ENCODE measurements at places on chromosomes 12 and 14.

GRCh38 chr14:33959692-33960151 is 8.8 kb upstream of the EGLN3 start:
- no peak for DNase-seq

DNA sequence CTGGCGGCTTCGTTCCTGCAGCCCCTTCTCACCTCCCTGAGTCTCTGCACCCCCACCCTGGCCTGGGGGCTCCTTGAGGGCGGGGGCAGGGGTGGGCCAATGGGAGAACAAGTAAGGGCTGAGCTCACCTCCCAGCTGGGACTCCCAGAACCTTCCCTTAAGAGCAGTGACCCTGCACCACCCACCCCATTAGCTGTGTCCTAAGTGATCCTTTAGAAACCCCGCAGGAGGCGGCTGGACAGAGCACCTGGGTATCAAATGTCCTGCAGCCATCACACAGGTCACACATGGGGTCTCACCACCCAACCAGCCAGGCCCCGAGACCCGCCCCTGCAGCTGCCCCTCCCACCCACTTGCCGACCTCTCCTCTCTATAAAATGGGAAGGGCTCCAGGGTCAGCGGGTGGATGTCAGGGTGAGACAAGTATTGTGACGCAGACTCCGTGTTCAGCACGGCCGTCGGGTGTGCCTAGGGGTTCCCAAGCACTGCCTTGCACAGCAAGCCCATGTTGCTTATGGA is 151.2 kb upstream of the C14orf180 start:
- no peak for DNase-seq

DNA sequence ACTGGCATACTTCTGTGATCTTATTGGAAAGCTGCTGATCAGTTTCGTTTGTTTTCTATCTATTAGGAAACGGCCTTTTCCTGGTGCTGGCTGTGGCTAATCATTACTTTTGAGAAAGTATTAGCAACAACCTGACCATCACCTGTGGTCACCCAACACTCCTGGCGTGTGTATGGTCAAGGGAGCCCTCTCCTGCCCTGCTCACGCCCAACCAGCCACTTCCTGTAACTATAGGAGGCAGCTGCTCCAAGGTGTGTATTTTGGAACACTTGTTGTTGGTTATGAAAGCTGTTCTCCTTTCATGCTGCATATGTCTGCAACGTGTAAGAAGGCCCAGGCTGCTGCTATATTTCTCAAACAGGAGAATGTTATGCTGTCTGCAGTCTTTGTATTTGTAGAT is 1582.8 kb downstream of the AACS start:
- no peak for DNase-seq

DNA sequence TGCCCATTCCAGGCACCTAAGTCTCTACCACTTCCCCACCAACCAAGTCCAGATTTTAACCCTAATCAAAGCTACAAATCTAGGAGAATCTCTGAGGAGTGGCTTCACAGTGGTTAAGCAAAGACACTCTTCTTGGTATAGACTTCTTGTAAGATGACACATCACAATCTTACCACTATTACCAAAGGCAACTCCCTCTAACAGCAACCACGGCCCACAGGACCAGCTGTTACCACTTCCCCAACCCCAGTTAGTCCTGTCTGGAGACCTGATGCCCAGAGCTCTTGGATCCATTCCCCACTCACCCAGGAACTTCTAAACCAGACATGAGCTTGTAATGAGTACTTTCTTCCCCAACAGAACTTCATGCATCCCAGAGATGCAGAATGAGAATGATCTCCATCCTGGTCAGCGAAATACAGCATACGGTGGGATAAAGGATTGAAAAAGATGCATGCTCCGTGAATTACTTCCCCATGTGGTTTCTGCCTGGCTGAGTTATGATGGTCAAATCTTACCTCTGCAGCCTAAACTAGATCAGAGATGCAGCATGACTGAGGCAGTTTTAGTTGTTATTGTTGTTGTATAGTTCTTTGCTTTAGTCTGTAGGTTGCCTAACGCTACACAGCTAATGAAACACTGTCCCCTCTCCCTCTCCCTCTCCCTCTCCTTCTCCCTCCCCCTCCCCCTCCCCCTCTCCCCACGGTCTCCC is 87.7 kb upstream of the FOXN3 start:
- peak; percentile 46 for DNase-seq

DNA sequence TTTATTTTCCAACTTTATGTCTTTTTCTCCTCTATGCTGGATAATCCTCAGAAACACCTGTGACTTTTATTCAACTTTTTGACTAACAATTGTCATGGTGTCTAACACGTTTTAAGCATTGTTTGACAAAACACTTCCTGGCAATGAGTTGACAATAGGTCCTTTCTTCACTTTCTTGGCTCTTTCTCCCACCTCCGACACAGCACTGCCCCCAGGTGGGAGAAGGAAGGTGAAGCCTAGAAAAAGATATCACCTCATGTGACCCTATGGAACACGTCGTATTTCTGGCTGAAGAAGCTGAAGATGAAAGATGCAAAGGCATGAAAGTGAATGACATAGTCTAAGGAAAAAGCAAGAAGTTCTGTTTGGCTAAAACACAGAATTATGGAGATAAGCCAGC is 430.0 kb downstream of the ETNK1 start:
- DNase-seq: no peak

DNA sequence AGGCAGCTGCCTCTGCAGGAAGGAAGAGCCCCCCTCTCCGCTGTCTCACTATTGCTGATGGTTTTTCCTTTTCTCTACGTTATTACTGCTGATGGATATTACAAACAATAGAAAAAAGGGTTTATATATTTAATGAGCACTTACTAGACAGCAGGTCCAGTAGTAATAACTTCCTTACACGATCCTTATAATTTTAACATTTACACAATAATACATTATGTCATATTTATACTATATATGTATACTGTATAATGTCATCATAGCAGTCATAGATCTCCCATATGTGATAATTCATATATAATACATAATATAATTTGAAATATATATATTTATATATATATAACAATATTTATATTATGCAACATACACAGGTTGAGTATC is 92.4 kb downstream of the KSR2 start:
- DNase-seq: no peak

GRCh38 chr12:104669089-104669721 is 212.5 kb downstream of the CHST11 start:
- DNase-seq: no peak

DNA sequence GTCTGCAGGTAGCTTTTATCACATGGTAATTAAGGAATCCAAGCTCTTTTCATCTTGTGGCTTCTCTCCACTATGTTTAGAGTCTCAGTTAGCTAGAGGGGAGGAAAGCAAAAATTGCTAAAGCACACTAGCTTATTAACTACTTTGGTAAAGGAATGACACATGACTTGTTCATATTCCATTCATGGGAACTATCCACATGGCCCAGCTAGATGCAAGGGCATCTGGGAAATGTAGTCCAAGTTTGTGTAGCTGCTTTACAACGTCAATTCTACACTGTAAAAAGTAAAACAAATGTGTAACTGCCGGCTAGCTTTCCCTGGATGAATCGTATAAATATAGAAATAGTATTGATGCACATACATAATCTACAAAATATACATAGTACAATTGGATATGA is 244.5 kb upstream of the LRFN5 start:
- DNase-seq: no peak

DNA sequence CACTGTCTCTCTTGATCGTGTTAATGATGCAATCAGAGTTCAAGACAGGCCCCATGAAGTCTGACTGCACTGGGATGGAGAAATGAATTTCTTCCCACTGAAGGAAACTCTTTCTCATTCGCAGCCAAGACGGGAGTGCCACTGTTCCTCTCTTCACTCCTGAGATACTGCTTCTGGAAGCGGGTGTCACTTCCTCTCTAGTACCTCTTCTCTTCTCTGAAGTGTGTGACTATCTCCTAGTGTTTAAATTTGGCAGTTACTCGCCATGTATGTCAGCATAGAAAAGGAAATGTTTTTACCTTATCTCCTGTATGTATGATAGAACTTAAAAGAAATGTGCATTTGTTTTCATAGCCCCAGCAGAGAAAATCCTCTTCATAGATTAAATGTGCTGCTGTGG is 215.2 kb downstream of the ANO6 start:
- DNase-seq: no peak

DNA sequence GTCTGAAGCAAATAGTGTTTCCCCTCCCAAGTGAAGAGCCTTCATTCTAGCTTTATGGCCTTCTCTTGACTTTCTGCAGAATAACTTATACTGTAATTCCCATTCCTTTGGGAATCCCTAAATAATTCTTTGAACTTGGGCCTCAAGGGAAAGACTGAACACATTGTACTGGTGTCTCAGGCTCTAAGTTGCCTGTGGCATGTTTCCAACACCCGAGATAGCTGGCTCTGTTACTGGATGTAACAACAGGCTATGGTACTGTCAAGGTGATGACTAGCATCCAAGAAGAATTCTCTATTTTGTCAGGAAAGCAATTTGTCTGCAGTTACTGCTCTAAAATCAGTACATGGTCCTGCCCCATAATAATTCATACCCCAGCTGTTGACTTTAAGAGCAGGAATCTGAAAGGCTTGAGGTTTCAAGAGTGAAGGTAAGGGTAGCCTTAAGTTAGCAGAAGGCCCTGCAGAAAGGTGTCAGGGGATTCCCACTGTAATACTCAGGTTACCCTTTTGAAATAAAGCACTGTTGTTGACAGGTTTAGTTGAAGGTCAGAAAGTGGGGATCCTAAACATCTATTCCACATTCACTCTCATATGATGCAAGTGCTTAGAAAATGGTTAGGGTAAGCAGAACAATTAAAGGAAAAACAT is 5.2 kb downstream of the GPX2 start:
- DNase-seq: no peak

DNA sequence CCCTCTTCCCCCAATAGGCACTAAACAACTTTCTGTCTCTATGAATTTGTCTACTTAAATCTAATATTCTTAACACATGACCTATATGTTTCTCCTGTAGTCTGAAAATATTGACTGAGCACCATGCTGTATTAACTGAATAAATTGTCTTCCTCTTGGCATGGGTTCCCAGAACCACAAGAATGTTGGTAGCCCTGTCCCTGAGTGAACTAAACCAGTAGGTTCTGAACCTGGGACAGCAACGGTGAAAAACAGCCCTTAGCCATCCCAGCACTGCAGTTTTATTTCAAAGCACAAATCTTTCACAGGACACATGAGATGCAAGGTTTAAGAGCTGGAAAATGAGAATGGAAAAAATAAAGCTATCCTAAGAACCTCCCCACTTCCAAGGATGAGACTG is 20.4 kb upstream of the HSP90B1 start:
- no peak for DNase-seq

- no peak for DNase-seq
Observed at GRCh38 chr12:54376596-54376995, 7.9 kb downstream of the ZNF385A start.

DNA sequence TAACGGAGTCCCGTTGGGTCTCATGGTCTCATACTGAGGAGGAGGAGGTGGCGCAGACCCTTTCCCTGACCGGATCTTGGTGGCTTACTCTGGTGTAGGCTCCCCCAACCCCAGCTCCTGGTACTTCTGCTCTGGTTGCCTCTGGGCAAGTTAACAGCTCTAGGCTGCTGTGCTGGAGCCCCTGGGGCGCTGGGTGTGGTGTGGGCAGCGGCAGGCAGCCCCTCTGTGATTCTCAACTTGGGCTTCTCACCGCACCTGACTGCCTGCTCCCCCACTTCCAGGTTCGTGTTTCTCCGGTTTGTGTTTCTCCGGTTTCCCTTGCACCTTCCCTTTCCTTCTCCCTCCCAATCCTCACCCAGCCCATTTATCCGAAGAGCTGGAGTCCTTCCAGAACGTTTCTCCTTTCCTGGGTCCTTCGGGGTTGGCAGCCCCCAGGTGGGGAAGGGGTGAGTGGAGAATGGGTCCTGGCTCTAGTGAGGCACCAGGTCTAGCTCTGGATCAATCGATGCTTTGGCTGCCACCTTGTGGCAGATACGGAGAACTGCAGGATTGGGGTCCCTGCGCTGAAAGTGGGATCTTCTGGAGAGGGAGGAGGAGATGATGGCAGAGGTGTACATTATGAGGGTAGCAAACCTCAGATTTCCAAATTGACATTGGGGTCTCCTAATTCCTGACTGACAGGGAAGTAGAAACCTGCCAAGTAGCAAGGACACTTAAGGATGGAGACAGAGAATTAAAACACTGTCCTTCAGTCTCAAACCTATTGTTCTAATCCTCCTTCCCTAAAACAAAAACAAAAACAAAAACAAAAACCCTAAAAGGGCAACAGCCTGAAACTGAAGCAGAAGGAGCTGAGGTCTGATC is 8.3 kb downstream of the CISTR start:
- DNase-seq: peak; percentile 58

DNA sequence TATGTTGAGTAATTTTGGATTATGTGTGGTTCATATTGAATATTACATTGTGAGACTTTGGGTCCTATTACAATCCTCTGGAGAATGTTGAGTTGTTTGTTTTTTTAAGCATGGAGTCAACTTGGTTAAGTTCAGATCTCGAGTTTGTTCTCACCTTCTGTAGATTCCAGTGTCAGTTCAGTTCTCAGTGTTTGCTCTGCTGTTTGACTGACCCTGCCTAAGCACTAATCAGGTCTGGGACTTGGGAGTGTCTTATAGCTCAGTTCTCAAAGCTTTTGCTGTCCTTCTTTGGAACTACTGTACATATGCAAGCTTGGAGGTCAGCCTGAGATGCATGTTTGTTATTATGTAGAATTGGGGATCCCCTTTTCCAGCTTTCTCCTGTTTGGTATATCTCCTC is 63.1 kb downstream of the DIP2B start:
- no peak for DNase-seq

DNA sequence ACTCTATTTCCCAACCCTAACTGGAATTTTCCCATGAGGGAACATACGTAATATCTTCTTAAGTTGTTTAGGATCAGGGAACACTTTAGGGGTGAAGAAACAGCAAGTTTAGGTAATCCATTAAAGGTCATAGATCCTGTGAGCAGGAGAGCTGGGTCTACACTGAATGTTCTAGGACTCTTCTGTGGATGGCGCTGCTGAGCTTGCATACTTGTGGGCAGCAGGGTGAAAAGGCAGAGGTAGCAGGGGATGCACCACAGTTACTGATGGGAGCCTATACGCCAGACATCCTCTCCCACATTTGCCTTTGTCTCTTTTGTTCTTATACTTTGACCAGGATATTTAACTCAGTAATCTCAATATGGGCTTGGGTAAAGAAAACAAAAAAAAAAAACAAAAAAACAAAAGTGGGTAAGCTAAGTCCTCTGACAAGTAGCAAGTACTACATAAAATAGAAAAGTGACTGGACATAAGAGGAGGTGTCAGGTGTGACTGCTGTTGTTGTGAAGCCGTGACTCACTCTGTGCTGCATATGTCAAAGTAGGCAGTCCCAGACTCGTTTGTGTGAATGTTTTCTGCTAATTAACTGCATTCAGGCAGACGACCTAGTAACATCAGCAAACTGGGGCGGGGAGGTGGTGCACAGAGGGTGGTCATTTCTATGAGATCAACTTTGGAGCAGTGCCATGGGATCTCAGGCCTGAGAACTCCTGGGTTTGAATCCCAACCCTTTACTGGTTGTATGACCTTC is 31.6 kb downstream of the NEUROD4 start:
- no peak for DNase-seq

GRCh38 chr12:19129122-19129485 is 429 bp upstream of the PLEKHA5 start:
- no peak for DNase-seq

DNA sequence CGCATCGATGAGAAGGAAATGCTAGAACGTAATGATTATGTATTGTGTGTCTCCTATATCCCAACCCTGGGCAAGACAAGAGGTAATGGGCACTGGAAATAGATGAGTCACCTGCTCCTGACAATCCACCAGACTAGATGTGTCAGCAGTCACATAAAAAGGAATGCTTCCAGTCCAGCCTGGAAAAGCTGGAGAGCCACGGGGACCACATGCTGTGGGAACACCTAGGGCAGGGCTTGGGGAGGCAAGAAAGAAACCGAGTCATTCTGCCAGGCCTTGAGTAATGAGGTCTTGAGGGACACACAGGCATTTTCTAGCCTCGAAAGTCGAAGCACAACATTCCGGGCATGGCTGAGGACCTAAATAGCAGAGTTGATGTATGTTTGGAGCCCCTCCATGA is 716.7 kb upstream of the TMEM132C start:
- DNase-seq: no peak

All from activated naive CD8-positive, alpha-beta T cell treated with anti-CD3 and anti-CD28 coated beads, Interleukin-2, amount 10 ng/mL, durations not matched to agents 7 days and 5 days (primary cell).